Stimulated activated CD4-positive, alpha-beta T cell treated with anti-CD3 and anti-CD28 coated beads, TNF-alpha, amount 100 ng/mL, for 24 hours (primary cell): ENCODE measurements at places on chromosomes 11 and 22.

- DNase-seq = no peak
Measured at GRCh38 chr11:84290647-84291046, 1004.5 kb upstream of the CCDC90B start.

GRCh38 chr11:121613724-121614123 is 161.0 kb upstream of the SORL1-AS1 start:
- DNase-seq = no peak

DNA sequence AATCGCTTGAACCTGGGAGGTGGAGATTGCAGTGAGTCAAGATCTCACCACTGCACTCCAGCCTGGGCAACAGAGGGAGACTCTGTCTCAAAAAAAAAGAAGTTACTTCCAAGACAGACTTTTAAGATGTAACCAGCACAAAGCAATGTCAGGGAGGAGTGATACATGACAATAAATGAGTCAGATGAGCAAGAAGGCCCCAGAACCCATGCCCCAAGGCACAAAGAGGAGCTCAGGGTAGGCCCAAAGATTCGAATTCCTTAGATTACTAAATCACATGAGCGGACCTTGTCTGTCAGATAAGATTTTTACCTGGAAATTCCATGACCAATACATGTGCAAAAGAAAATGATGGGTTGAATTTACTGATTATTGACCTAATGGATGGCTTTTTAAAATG is 10.5 kb upstream of the JHY start:
- DNase-seq = no peak

DNA sequence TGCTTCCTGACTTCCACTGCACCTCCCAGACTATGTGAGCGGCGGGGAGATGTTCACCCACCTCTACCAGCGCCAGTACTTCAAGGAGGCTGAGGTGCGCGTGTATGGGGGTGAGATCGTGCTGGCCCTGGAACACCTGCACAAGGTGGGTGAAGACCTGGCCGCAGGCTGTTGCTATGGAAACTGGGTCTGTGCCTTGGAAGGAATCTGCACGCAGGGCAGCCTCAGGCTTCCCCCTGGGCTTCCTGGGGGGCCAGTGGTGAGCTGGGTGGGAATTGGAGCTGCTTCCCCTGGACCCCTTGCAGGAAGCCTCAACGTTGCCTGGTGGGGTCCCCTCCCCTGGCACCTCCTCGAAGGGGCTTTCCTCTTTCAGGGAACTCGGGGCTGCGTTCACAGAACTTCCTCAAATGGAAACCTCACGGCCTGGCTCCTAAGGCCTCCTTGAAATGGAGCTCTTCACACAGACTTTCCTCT is 1.5 kb downstream of the RPS6KA4 start:
- no peak for DNase-seq
